ENCODE measurements at places on chromosomes 11 and 22.

GRCh38 chr22:20524004-20524481 lies 16.6 kb downstream of the MED15 start:
- DNase-seq, result no peak

DNA sequence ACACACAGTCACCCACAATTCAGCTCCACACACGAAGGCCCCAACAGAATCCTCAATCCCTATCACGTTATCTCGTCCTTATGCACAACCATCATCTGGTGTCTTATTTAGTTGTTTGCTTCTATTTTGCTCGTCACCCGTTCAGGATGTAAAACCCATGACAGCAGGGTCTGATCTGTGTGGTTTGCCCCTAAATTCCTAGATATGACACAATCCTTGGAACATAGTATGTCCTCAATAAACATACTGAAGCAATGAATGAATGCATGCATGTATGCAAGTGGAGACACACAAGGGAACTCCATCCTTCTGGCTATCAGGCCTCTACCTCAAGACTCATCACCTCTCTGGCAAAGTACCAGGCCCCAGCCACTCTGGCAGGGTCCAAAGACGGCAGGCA lies 20.2 kb downstream of the STARD10 start:
- no peak for DNase-seq

DNA sequence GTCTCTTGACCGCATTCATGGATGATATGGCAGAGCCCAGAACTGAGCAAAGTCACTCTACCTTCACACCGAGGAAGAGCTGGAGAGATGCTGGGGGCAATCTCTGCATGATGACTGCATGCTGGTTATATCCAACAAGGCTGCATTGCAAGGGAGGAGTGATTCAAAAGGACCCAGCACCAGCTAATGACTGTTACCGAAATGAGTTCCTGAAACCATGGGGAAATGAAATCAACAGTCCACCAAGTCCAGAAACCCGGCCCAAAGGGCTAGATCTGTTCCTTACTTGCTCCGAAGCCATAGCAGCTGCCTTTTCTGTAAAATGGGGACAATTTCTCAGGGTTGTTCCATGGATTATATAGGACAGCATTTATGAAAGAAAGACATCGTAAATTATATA lies 1.2 kb upstream of the SMIM35 start:
- DNase-seq, result no peak

GRCh38 chr11:133579165-133580031 lies 47.1 kb upstream of the OPCML start:
- DNase-seq, result no peak

DNA sequence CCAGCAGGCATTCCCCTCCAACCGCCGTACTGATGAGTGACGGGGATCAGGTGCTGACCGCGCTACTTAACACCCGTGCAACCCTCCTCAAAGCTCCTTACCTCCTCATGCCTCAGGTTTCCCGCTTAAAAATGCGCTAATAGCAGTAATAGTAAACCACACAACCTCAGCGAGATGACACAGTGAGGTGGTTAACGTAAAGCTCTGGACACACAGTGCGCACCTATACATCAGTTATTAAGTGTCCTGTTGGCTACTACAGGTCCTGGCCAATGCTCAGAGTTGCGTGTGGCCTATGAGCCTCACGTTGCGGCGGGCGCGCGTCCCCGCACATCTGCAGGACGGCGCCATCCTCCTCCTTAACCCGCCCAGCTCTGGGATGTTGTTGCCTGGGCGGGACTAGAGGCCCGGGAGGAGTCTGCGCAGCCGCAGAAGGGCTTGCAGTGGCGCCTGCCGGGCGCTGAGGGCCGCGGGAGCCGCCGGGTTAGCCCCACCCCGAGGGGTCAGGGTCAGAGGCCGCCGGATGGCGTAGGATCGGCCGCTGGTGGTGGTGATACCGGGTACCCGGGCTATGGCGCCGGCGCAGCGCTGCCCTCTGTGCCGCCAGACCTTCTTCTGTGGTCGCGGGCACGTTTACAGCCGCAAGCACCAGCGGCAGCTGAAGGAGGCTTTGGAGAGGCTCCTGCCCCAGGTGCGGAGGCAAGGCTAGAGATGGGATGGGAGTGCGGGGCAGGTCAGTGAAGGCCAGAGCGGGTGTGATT lies at the start of gene CENATAC:
CENATAC (plus strand) TSS at position 512 of the 761 bp plus-strand sequence; CDS start at position 572, 60 bp downstream.
- DNase-seq, result peak; percentile 92

DNA sequence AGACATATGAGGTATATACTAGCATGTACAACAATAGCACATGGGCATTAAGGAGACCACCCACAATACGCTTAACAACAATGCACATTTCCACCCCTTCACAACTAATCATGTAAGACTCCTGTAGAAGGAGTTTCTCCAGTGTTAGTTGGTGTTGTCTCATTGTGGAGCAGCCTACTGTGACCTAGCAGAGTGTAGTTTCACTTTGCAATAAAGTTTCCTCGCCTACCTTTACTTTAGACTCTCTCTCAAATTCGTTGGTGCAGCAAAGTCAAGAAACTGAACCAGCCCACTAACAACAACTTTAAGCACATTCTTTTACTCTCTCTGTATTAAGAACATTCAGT lies 863.6 kb downstream of the FAM181B start:
- no peak for DNase-seq

- DNase-seq, result peak; percentile 76
Measured at GRCh38 chr11:133134314-133135173, 397.8 kb downstream of the OPCML start.

All from right forelimb (tissue), 1 donor.